ENCODE measurements at places on chromosomes 11 and 22.

DNA sequence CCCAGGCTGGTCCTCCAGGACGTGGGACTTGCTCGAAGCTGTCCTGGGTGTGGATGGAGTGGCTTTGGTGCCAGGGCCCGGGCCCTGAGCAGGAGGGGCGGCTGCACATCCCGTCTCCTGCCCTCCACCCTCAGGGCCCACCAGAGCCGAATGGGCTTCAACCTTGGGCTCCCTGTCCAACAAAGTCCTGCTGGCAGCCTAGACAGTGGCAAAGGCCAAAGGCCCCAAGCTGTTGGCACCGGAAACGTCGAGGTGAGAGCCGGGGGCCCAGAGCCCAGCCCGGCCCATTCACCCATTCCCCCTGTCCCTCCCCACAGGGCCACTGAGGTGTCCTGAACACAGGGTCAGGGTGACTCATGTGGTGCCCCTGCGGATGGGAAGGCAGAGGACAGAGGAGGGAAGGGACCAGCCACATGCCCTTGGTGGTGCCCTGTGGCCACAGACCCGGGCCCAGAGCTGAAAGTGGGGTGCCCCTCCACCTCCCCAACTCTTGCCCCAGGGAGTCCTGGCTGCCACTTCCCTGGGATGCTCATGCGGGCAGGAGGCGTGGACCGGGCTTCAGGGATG lies 9.1 kb downstream of the TSPAN32 start:
- no peak for DNase-seq

DNA sequence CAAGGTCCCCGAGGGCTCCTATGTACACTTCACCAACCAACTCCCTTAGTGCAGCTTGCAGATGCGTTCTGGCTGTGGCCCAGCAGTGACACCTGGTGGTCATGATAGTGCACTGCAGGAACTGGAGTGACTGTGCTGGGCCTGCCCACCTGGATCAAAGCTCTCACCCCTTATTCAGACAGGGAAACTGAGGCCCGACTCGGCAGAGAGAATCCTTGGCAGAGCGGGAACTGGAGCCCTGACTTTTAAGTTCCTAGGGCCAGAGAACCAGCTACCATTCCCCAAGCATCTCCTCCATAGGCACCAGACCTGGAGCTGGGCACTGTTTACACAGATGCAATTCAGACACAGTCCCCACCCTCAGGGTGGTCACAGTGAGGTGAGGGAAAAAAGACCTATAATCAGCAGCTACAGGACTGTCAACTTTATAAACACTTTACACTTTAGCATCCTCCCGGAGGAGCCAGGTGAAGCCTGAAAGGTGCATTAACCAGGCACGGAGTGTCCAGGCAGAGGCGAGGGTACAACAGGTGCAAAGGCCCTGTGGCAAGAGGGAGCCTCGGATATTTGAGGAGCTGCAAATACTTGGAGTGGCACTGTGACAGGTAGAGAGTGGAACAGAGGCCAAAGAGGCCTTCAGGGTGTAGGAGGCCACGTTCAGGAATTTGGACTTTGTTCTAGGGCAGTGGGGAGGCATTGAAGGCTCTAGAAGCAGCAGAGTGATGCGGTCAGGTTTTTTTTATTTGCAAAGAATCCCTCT lies 22.0 kb downstream of the RHBDD3 start:
- DNase-seq: no peak

DNA sequence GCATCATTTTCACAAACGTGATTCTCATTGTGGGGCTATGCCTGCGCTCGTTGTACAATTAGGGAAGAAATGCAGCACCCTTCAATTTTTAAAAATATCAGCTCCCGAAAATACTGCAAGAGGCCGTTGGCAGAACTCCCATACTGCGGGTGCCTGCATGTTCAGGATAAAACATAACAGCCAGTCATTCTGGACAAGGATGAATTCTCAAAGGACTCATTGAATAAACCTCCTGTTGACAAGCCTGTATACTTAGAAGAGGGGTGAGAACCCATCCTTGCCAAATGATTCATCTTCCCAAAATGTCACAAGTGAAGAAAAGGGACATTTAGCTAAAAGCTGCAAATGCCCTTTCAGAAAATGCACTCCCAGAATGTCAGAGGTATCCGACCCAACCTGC lies 141.9 kb downstream of the CSNK2A3 start:
- DNase-seq: no peak

DNA sequence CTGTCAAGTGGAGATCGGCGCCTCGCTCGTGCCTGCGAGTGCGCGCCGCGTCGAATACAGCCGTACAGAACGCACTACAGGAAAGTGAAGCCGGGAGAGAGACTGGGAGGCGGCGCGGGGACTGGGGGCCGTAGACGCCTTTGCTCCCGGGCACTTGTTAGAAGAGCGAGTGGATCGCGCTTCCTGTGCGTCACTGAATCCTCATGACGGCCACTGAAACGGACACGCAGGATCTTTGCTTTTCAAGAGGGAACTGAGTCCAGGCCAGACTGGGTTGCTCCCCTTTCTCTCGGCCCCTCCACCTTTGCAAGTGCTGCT lies 314 bp downstream of the RIC8A start:
- no peak for DNase-seq

DNA sequence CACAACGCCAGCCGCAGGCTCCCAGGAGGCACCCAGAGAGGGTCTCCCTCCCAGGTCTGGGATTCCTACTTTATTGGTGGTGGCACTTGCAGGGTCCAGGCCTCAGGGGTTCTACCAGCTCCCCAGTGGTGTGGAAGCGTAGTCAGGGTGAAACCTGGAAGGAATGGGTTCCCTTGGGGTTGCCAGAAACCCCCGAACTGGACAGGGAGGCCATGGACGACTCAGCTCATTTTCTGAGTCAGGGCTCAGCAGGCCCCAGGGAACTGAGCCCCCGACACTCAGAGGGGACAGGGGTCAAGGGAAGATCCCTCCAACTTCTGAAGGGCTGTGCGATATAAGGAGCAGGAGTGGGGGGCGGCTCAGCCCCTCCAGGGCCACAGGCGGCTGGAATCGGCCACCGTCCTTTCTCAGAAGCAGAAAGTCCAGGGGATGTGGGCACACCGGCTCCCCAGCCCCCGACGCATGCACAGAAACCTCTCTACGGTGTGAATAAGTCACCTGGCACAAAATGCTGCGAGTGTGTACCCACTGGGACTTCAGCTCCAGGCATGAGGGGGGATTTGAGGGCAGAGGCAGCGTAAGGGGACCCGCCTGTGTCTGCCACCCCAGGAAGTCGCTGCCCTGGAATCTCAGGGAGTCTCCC lies 25.1 kb downstream of the MRGPRG start:
- no peak for DNase-seq

DNA sequence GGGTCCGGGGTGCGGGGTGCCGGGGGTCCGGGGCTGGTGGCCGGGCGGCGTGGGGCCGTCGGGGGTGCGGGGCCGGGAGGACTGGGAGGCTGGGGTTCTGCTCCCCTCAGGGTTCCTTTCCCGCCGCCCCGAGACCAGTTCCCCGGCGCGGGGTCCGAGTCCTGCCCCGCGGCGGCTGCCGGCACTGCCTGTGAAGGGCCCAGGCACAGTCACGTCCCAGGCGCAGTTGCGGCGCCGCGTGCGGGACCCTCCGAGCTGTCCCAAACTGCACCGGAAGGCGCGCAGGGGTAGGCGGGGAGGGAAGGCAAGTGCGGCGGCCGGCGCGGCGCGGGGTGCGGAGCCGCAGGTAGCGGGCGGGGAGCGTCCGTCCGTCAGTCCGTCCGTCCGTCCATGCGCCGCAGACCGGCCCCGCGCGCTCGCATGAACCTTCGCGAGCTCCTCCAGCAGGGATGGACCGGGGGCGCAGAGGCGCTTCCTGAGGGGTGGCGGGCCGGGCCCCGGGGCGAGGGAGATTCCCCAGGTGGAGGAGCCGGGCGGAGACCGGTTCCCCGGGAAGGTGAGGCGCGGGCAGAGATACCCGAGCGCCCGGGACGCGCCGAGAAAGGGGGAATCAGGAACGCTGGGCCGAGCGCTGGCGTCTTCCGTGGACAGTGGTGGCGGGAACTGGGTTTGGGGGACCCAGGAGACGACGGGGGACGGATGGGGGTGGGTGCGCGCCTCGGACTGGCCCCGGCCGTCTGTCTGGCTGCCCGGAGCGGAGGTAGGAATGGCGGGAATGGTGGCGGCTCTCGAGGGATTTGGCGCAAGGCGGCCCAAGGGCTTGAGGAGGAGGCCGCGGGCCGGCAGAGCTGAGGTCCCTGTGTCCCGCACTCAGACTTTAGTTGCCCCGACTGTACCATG lies 3.1 kb upstream of the ADORA2A start:
- DNase-seq: no peak

- no peak for DNase-seq
These were observed 50.8 kb upstream of the SLC36A4 start for GRCh38 chr11:93248602-93249001.

GRCh38 chr11:115334932-115335788 lies 169.1 kb downstream of the CADM1 start:
- DNase-seq: no peak

GRCh38 chr11:94543695-94544645 lies at the start of gene FUT4:
FUT4 (plus strand) TSS chr11:94543921; CDS start chr11:94544134, 213 bp downstream.
- no peak for DNase-seq

GRCh38 chr22:23077627-23078461 lies 7.5 kb downstream of the GNAZ start:
- DNase-seq: no peak

DNA sequence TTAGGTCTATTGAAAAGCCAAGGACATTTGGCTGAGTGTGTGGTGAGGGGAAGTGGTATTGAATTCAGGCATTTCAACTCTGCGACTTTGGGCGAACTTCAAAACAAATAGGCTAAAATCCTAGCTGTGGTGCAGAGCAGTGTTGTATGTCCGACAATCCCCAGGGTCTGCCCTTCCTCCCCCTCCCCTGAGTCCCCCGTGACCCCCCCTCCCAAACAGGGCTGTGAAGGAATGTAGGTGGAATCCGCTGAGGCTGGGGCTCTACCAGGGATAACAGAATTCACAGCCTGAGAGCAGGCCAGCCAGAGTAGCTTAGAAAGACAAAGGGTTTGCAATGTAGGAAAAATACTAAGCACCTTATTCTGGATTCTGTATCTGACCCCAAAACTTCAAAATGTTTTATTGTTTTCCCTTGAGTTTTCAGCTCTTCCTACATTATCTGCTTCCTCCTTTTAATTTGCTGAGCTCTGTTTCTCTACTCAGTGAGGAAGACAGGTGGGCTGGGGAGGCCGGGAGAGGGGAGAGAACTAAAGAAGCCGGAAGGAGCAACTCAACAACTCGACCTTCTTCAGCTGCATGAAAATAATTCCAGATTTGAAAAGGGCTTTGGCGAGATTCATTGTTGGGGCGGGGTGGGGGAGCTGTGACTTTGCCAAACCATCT lies 315.2 kb downstream of the BLID start:
- no peak for DNase-seq

DNA sequence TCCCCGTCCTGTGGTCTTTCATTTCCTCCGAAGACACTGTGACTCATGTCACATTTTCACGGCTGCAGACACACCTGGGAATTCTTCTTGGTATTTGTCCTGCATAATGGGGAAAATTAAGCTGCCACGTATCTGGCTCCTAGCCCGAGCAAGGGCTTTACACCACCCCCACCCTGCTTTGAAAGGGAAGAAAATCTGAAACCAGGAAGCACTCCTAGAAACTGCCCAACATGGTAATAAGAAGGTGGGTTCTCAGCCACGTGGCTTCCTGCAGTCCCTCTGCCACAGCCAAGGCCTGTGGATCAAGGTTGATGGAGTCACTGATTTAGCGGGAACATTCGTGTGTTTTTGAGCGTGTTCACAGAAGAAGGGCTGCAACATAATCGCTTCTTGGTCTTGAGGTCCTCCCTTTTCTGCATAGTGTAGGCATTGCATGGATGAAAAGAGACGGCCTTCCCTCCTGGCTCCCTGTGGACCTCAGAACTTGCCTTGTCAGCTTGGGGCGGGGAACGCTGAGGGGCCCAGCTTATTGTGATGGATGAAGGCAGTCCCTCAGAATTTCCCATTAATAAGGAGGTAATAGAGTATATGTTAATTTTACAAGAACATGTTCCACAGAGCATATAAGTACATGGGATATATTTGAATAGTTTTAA lies 292.0 kb downstream of the NTM start:
- no peak for DNase-seq

DNA sequence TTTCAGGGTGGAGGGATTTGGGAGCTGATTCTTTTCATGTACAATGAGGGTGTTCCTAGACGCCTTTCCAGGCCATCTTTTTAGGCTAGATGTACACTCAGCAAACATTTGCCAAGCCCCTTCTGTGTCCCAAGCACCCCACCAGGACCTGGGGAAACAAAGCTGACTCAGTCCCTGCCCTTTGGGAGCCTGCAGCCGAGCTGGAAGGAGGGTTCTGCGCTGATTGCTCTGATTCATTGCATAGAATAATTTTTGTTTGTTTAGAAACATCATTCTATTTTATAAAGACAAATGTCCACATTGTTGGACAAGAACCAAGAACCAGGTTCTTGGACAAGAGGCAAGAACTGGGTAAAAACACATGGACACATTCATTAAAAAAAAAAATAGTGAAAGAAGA lies 16.7 kb downstream of the TP53AIP1 start:
- DNase-seq: no peak

GRCh38 chr22:23849009-23850006 lies 8.4 kb upstream of the SLC2A11 start:
- no peak for DNase-seq

DNA sequence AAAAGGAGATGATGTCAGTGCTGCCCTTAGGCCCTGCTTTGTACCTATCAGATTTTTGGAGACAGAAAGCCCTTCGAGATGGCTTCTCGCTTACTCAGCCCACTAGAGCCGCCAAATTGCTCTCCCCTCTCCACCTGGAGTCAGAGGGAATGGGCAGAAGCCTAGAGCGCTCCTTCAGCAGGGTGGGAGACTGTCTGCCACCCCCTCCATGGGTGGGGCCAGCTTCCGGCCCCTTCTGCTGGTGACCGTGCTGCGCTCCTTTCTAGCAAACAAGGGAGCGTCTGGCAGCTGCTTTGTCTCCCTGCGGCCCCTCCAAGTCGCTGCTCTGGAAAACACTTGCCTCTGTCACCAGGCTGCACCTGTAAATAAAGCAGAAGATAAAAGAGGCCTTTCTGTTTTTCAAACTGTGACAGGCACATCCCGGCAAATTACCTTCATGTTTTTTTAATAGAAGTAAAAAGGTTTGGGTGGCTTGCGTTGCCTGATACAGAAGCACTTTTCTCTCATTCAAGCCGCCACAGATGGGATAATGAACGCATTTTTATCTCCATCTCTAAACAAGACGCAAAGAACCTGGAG lies 145.7 kb upstream of the NECTIN1 start:
- DNase-seq: no peak

Data from cortex of kidney (tissue), 1 donor.